Activated naive CD8-positive, alpha-beta T cell treated with anti-CD3 and anti-CD28 coated beads for 36 hours (primary cell): ENCODE measurements at places on chromosomes 7 and 10. TPM values are rescaled to one million over a fixed set of nuclear protein-coding genes. Genes with fewer than 3 reads are reported as not detected.

- H3K27me3 ChIP-seq = no peaks in the 10 kb centered on the region
- H3K4me1 ChIP-seq = peaks cover 30% of the 10 kb centered on the region
- no peak overlapping the region for H3K27ac ChIP-seq
- no peak for DNase-seq
- H3K36me3 ChIP-seq = peaks cover 32% of the 10 kb centered on the region
These were observed 1.1 kb upstream of the PPP1R35 start for GRCh38 chr7:100437150-100438100.

DNA sequence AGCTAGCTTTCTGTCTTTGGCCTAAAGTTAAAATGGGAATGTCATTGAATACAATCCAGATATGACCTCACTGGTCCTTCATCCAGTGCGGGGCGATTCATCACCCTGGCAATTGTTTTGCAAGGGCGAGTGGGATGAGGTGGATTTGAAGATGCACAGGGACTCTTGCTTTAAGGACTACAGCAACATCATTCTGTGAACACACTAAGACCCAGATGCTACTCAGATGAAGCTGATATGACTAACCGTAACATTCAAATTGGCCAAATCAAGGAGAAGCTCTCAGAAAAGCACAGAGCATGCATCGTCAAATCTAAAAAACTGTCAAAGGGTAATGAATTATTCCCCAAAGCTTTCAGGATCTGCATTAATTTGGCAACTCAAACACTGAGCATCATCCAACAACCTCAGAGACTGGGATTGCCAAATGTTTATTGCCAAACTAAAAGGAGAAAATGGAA is 12.8 kb downstream of the CPA1 start:
- no peaks in the 10 kb centered on the region for H3K27me3 ChIP-seq
- H3K4me1 ChIP-seq = peaks cover 29% of the 10 kb centered on the region
- no peak for DNase-seq
- peak overlapping the region; percentile 0 for H3K27ac ChIP-seq
- no peak overlapping the region for H3K4me3 ChIP-seq
- H3K36me3 ChIP-seq = peaks cover 6% of the 10 kb centered on the region

DNA sequence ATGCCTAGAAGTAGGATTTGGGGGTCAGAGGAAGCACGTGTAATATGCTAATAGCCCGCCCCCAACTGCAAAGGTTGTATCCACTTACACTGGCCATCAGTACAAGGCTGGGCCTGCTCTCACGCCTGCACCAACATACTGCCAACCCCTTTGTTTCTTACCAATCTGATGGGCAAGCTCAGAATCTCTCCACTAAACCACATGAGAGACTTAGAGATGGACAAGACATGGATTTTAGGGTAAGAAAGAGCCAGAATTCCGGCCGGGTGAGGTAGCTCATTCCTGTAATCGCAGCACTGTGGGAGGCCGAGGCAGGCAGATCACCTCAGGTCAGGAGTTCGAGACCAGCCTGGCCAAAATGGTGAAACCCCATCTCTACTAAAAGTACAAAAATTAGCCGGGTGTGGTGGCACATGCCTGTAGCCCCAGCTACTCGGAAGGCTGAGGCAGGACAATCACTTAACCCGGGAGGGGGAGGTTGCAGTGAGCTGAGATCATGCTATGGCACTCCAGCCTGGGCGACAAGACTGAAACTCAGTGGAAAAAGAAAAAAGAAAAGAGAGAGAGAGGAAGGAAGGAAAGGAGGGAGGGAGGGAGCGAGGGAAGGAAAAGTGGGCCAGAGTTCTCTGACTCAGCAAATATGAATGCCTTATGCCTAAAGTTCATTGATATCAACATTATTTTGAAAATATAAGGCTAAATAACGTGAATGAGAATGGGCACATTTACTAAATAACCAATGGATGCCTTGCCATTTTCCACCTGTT is 162.2 kb downstream of the SLIT1 start:
- no peaks in the 10 kb centered on the region for H3K36me3 ChIP-seq
- H3K27me3 ChIP-seq = no peaks in the 10 kb centered on the region
- H3K4me1 ChIP-seq = no peaks in the 10 kb centered on the region
- no peak overlapping the region for H3K27ac ChIP-seq
- H3K4me3 ChIP-seq = no peak overlapping the region

Gene GPER1
- 0.37 TPM for total RNA-seq
